ENCODE measurements at places on chromosomes 13 and 19. TPM values are rescaled to one million over a fixed set of nuclear protein-coding genes. Genes with fewer than 3 reads are reported as not detected.
A peak's percentile ranks its signal among the peaks of the same experiment; 100 is the strongest.

- no peak for DNase-seq
These were observed 9.6 kb downstream of the ZIC2 start for GRCh38 chr13:99991013-99991827.

- no peak for DNase-seq
These were observed 59.2 kb downstream of the SIPA1L3 start for GRCh38 chr19:37966211-37966661.

GRCh38 chr13:106990594-106990993 lies 422.7 kb upstream of the ARGLU1 start:
- DNase-seq: no peak

DNA sequence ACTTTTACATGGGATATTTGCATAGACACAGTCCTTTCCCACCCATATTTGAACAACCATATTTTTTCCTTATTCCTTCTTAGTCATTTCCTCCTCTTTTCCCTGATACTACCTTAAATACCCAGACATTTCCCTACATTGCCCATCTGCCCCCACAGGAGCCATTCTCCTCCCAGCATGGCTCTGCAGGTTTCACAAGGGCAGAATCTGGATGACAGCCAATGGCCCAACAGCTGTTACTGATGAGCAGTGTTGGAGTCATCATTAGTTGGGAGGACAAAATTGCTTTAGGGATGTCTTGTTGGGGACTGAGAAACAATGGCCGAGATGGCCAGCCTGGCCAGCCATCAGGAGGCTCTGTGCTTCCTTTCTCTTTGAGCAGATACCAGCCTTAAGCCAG lies 209.5 kb downstream of the KLF5 start:
- peak; percentile 10 for DNase-seq

DNA sequence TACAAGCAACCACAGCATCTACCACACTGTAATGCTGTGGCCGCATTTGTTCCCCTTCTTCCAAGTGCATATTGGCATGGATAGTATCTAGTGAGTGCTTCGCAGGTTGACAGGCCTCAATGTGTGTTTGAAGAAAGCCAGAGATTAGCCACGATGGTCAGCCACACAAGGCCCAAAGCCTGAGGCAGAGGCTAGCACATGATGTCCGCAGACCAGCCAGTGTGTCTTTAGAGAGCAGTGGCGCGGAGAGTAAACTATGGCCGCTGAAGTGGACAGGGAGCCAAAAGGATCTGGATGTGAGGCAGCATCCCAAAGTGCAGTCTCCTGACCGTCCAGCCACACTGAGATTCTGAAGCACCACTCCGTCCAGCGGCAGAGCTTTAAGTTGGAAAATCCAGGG lies 36.0 kb downstream of the BRD4 start:
- peak; percentile 56 for DNase-seq

ZNF615 gene
- 9.9 TPM for total RNA-seq

ZNF419 gene
- 10.4 TPM for total RNA-seq

- DNase-seq: peak; percentile 68
These were observed 431.1 kb downstream of the EFNB2 start for GRCh38 chr13:106104281-106104901.

DNA sequence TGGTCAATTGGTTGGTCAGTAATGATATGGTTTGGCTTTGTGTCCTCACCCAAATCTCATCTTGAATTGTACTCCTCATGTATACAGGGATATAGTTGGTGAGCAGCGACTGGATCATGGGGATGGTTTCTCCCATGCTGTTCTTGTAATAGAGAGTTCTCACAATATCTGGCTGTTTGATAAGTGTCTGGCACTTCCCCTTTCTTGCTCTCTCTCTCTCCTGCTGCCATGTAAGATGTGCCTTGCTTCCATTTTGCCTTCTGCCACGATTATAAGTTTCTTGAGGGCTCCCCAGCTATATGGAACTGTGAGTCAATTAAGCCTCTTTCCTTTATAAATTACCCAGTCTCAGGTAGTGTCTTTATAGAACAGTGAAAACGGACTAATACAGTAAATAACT lies 120.7 kb downstream of the TRPC4 start:
- no peak for DNase-seq

All from fibroblast of villous mesenchyme (primary cell).